ENCODE measurements at places on chromosomes 12 and 14.

DNA sequence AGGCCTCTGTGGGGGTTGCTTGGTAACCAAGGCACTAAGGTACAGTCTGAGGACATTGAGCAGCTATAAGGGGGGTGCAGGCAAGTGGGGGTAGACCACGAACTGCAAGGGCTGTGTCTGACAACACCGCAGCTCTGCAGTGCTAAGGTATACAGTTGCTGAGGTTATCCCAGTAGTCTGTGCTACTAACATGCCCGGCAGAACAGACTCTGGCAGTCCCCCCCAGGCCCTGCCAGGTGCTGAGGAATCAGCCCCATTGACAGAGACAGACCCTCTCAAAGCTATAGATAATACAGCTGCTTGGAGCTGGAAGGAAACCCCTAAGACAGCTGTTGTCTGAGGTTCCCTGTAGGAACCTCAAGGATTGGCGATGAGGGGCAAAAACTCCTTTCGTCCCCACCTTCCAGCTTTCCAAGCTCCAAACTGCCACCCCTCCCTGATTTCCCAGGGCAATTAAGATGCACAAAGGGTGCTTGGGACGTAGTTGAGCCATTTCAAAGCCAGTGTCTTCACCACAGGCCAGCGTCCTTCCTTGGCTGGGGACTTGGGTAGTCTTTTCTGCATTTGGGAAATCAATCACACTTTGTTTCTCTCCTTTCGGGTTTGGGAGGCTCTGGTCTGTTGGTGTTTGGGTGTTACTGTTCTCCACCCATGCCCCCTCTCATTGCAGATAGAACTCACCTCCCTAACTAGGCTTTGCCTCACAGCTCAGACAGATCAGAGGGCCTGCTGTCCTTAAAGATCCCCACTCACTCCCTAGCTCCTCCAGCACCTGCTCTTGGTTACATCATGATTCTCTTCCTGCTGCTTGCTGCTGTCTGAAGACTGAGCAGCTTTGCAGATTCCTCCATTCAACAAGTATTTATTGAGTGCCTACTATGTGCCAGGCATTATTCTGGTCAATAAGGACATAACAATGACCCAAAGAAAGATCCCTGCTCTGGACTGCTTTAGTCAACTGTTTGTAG lies 2.0 kb upstream of the MYH7 start:
- no peak for DNase-seq
- no peak overlapping the region for H3K4me3 ChIP-seq
- H3K4me1 ChIP-seq = no peaks in the 10 kb centered on the region
- H3K27ac ChIP-seq = no peak overlapping the region

GRCh38 chr12:92570056-92570753 lies 132.6 kb upstream of the PLEKHG7 start:
- no peaks in the 10 kb centered on the region for H3K4me1 ChIP-seq
- no peak overlapping the region for H3K27ac ChIP-seq
- no peak overlapping the region for H3K4me3 ChIP-seq
- peak; percentile 79 for DNase-seq

GRCh38 chr14:82724316-82724715 lies 1190.7 kb upstream of the SEL1L start:
- H3K4me3 ChIP-seq = no peak overlapping the region
- DNase-seq = no peak
- H3K36me3 ChIP-seq = no peaks in the 10 kb centered on the region
- H3K4me1 ChIP-seq = no peaks in the 10 kb centered on the region
- H3K27me3 ChIP-seq = no peaks in the 10 kb centered on the region
- no peak overlapping the region for H3K27ac ChIP-seq

DNA sequence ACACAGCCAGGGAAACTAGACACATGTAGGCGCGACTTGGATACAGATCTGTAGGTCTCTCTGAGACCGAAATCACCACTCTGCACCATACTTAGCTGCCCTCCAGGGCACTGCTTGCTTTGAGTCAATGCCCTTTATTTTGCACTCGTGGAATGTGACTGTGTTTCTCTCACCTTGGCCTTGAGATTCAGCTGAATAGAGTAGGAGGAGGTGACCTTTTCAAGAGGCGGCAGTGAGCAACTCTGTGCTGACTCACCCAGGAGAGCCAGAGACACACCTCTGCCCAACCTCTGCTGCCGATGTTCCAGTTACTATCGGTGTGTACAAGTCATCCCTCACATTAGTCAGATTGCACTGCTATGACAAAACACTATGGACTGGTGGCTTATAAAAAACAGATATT lies 583.4 kb downstream of the VRK1 start:
- DNase-seq = no peak
- no peaks in the 10 kb centered on the region for H3K27me3 ChIP-seq
- H3K4me3 ChIP-seq = no peak overlapping the region
- no peaks in the 10 kb centered on the region for H3K36me3 ChIP-seq

DNA sequence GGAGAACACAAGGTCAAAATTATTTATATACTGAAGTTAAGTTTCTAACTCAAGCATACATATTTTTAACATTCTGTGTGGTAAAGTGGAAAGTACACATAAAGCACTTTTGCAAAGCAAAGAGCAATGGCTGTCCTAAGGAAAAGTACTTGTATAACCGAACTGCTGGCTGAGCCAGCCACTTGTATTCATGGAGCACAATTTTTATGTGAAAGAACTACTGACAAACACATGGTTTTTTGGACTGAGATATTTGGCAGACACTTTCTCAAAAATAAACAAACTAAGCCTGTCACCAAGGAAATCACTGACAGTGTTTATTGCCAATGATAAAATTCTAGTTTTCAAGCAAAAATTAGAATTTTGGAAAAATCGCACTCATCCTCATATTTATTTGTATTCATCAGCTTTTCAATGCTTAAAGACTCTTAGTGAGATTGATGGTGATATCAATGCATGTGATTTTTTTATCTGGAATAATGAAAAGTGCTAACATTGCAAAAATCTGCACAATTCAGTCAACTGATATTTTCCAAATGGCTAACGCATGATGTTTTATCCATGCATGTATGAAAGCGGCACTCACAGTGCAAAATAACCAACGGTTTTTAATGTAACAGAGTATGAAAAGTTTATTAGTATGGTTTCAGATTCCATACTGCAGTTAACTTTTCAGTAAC lies 125.3 kb downstream of the IPO8 start:
- H3K27me3 ChIP-seq = no peaks in the 10 kb centered on the region
- no peak for DNase-seq
- H3K4me1 ChIP-seq = no peaks in the 10 kb centered on the region
- no peak overlapping the region for H3K27ac ChIP-seq

DNA sequence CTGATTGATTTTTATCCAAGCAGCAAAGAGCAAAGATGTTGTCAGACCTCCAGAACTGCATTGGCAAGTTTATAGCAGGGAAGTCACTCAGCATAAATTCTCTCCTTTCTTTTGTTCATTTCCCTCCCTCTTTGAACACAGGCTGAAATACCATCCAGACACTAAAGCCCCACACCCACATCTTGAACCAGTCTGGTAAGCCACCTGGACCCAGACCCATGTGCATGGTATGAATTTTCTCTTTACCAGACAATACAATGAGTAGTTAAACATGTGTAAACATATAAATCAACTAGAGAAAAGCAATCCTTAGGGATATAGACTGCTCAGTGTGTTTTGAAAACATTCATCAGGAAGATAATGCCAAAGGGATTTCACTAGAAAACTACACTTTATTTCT lies 488.3 kb upstream of the FLRT2 start:
- H3K4me3 ChIP-seq = no peak overlapping the region
- no peaks in the 10 kb centered on the region for H3K27me3 ChIP-seq
- no peaks in the 10 kb centered on the region for H3K36me3 ChIP-seq
- DNase-seq = no peak
- no peak overlapping the region for H3K27ac ChIP-seq

- no peaks in the 10 kb centered on the region for H3K36me3 ChIP-seq
- no peaks in the 10 kb centered on the region for H3K4me1 ChIP-seq
- no peak overlapping the region for H3K4me3 ChIP-seq
- peak overlapping the region; percentile 30 for H3K27ac ChIP-seq
- no peaks in the 10 kb centered on the region for H3K27me3 ChIP-seq
- peak; percentile 77 for DNase-seq
Observed at GRCh38 chr12:90090929-90091651, 382.5 kb upstream of the ATP2B1 start.

DNA sequence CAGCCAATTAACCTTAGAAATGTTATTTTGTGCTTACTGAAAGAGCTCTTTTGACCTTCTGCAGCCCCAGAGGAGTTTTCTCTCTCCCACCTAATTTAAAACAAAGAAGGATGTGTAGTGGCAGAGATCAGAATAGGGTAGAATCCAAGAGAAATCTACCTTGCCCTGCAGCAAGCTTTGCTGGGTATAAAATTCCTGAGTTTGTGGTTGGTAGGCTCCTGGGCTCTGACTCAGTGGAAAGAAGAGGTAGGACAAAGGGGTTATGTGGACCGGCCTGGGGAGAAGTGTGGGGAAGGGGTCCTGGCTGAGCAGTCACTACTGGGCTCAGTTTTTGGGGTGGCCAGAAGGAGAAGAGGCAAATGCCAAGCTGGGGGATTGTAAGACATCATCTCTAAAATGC lies 46.8 kb downstream of the IRF2BPL start:
- no peak overlapping the region for H3K27ac ChIP-seq
- H3K4me1 ChIP-seq = no peaks in the 10 kb centered on the region
- no peak for DNase-seq
- H3K4me3 ChIP-seq = no peak overlapping the region
- H3K27me3 ChIP-seq = no peaks in the 10 kb centered on the region

DNA sequence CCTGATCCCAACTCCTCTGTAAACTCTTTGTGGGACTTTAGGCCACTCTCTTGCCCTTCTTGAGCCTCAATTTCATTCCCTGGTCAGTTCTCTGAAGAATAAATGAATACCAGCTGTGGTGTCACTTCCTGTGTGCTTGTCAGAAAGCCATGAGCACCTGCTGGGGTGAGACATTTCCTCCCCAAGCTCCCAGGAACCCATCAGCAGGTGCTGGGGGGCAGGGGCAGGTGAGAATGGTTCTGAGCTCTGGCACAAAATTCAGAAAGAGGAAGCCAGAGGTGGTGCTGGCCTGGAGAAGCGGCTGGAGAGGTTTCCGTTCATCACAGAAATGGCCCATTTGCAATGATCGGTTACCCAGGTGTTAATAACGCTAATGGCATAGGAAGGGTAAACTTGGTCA lies 14.9 kb downstream of the LHX5 start:
- no peak overlapping the region for H3K27ac ChIP-seq
- H3K36me3 ChIP-seq = no peaks in the 10 kb centered on the region
- H3K4me3 ChIP-seq = no peak overlapping the region

GRCh38 chr14:76931631-76932402 lies 96.7 kb downstream of the IRF2BPL start:
- H3K36me3 ChIP-seq = no peaks in the 10 kb centered on the region
- H3K27me3 ChIP-seq = no peaks in the 10 kb centered on the region
- no peak overlapping the region for H3K27ac ChIP-seq
- no peak for DNase-seq
- H3K4me1 ChIP-seq = no peaks in the 10 kb centered on the region

DNA sequence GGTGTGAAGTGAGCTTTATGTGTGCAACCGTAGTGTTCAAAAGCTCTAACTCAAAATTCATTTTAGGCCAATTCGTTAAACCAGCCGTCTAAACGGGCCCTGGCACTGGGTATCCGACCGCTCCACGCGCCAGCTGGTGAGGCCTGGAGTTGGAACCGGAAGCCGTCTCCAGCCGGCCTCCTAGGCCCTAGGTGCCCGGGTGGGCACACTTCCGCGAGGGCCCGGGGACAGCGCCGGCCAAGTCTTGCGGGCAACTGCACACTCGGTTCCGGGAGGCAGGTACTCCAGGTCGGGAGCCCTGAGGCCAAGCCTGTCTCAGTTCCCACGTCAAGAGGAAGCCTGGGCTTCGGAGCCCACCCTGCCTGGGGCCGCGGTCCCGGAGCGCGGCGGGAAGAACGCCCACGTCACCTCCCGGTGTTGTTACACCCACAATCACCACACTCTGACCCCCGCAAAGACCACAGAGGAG lies 16.2 kb downstream of the OTX2 start:
- no peaks in the 10 kb centered on the region for H3K4me1 ChIP-seq
- no peaks in the 10 kb centered on the region for H3K36me3 ChIP-seq
- H3K27ac ChIP-seq = no peak overlapping the region
- H3K27me3 ChIP-seq = peaks cover 56% of the 10 kb centered on the region
- no peak for DNase-seq
- no peak overlapping the region for H3K4me3 ChIP-seq

DNA sequence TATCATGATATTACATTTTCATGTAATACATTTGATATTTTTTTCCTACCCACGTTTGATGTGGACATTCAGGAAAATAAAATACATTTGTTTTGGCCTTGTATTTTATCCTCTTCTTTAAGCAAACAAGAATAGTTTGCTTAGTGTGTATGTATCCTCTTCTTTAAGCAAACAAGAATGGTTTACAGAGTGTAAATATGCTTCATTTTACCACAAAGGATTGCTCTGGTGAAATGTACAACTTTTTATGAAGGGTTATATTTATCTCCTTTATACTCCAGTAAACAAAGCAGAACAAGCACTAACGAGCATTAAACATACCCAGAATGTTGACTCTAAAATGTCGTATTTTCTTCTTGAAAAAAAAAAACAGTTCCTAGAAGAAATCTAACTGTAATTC lies 244.7 kb downstream of the KCNH5 start:
- H3K27ac ChIP-seq = no peak overlapping the region
- DNase-seq = no peak
- no peaks in the 10 kb centered on the region for H3K36me3 ChIP-seq
- no peak overlapping the region for H3K4me3 ChIP-seq
- no peaks in the 10 kb centered on the region for H3K27me3 ChIP-seq
- no peaks in the 10 kb centered on the region for H3K4me1 ChIP-seq

DNA sequence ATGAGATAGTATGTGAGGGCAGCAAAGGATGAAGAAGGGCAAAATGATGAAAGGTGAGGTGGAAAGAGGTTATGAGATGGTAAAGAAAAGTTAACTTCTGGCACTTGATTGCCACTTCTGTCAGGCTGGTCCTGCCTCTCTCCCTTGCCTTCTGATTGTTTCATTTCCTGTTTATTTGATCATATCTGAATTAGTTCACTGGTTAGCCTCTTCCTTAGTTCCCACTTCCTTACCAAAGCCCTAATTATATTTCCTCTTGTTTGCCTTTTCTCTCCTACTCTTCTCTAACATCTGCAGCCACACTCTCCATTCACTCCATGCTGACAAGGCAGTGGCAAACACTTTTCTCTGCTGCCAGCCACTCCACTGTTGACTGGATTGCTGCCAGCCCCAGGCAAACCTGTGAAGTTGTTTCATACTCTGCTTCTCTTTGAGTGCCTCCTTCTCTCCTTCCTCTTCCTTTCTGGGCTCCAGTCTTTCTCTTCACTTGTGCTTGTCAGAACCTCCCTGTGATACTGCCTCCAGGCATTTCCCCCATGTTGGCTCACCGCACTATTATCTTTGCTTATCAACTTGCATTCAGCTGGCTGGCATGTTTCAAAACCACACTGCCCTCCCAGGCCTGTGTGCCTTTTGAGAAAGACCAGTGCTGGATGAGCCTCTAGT lies 8.1 kb downstream of the PNP start:
- no peak for DNase-seq
- peak overlapping the region; percentile 6 for H3K27ac ChIP-seq
- peaks cover 18% of the 10 kb centered on the region for H3K36me3 ChIP-seq
- H3K4me1 ChIP-seq = no peaks in the 10 kb centered on the region
- no peaks in the 10 kb centered on the region for H3K27me3 ChIP-seq
- no peak overlapping the region for H3K4me3 ChIP-seq

GRCh38 chr14:21248739-21249411 lies 20.4 kb downstream of the HNRNPC start:
- peaks cover 13% of the 10 kb centered on the region for H3K36me3 ChIP-seq
- no peak overlapping the region for H3K27ac ChIP-seq
- DNase-seq = no peak
- H3K4me1 ChIP-seq = no peaks in the 10 kb centered on the region

Measured in colonic mucosa (tissue), 4 donors.